Sigmoid colon (tissue), 7 donors: ENCODE measurements at places on chromosomes 6 and 20. TPM values are rescaled to one million over a fixed set of nuclear protein-coding genes. Genes with fewer than 3 reads are reported as not detected.

- no peak for DNase-seq
These were observed 74.6 kb downstream of the ISM1 start for GRCh38 chr20:13295637-13296036.

The PRKN gene
- 14.6 TPM for total RNA-seq

- no peak for DNase-seq
These were observed 38.9 kb upstream of the FRMD1 start for GRCh38 chr6:168117942-168118341.

- DNase-seq, result no peak
These were observed 50.7 kb downstream of the SLC26A8 start for GRCh38 chr6:35973670-35974222.

The SLC24A3 gene
- total RNA-seq, result 19.4 TPM

GRCh38 chr20:58910473-58910872 is 58.0 kb downstream of the GNAS start:
- DNase-seq, result no peak

GRCh38 chr20:57573242-57573641 is 12.3 kb downstream of the PCK1 start:
- no peak for DNase-seq

- DNase-seq, result no peak
These were observed 60.0 kb downstream of the JARID2 start for GRCh38 chr6:15305909-15306308.

The ADGRF5 gene
- 10.0 TPM for total RNA-seq

- no peak for DNase-seq
These were observed 57.3 kb downstream of the PTPRA start for GRCh38 chr20:2930538-2930937.

The SRSF6 gene
- 40.0 TPM for total RNA-seq

GRCh38 chr6:162271922-162272321 is 455.6 kb downstream of the PRKN start:
- DNase-seq, result no peak
